ENCODE measurements at places on chromosomes 3 and 15.

DNA sequence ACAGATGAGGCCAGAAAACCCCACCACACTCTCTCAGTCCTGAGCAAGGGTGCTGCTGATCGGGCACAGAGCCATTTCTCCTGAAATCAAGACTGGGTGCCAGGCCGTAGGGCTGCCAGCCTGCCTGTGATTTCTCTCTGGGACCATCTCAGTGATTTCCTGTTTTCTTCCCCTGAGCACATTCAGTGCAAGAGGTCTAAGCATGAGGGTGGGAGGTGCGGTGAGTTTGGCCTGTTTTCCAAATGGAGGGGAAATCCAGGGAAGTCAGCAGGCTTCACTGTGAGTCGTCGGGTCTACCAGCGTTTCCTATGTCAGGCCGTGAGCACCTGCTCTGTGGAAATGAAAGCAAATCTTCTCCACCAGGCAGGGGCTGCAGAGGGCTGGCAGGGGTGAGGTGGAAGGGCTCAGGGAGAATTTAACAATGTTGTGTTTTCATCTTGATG lies 82.3 kb downstream of the ST6GAL1 start:
- DNase-seq = peak; percentile 85

DNA sequence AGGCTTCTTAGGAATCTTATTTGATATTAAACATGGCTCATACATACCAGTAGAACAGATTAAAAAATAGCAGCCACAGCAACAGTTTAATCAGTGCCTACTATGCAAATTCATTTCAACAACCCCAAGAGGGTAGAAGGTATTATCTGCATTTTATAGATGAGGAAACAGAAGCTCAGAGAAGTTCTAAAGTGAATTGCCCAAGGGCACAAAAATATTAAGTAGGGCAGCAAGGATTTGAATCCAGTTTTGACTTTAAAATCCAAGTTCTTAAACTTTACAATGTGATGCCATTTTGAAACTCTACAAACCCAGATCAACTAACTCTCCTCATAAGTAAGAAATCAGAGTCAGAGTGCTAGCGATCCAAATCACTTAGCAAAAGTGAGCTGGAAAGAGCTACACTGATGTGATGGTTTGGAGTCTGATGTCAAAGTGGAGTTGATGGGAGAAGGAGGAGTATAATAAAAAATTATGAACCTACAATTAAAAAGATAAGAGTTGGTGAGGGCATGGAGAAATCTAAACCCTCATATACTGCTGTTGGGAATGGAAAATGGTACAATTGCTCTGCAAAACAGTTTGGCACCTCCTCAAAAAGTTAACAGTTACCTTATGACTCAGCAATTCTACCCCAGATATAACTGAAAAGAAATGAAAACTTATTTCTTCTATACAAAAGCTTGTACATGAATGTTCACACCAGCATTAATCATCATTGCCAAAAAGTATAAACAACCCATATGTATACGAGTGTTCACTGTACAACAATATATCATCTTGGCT lies 51.0 kb upstream of the PLXND1 start:
- peak; percentile 48 for DNase-seq

DNA sequence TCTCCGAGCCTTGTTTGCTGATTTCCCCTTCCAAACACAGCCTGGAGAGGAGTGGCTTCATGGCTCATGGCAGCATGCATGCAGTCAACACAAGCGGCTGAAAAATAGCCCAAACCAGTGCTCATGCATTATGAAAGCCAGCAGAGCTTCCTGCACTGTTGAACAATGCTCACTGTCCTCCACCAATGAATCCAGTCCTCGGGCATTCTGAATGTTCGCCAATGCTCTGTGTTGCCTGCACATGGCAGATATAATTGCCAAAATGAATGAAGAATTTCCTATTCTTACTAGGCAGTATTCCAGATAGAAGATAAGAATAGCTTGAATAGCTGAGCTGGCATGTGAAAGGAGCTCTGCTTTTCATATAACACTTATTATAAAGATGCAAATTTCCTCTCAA lies 252.7 kb downstream of the ROBO1 start:
- no peak for DNase-seq

- no peak for DNase-seq
Measured at GRCh38 chr15:77564938-77565337, 67.8 kb downstream of the LINGO1 start.

GRCh38 chr3:14672588-14672987 lies 2.4 kb upstream of the C3orf20 start:
- DNase-seq = peak; percentile 36

DNA sequence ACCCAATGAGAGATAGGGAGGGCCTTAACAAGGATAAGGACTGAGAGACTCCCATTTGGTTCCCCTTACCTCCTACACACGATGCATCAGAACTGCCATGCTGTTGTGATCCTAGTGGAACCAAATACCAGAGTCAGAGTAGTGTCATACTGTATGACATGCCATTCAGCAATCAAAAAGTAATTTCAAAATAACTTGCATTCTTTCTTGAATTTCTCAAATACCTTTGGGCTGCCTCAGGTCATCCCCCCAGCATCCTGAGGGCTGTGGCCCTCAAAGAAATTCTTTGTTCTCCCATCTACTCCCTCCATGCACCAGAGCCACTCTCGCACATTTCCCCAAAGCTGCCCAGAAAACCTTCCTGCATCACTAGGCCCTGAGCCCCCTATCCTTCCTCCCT lies 68.9 kb upstream of the PPP2R3A start:
- no peak for DNase-seq

GRCh38 chr3:23440416-23441294 lies 237.5 kb downstream of the UBE2E2 start:
- DNase-seq = peak; percentile 36
